ENCODE measurements at places on chromosomes 5 and 9.

DNA sequence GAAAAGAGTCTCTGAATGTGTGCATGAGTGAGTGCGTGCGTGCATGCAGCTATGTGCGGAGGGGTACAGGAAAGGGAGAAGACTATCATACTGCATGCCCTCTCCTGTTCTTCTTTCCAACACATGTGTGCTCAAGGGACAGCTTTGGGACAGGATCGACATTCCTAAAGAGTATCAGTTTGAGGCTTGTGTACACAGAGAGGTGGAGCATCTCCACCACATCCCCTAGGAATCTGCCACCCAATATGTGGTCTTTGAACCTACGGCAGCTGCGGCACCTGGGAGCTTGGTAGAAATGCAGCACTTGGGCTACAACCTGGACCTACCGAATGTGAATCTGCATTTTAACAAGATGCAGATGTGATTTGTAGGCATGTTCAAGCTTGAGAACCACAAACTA, 132.3 kb upstream of the GLRA1 start:
- no peak for DNase-seq

- no peak for DNase-seq
These were observed 229.8 kb downstream of the FANCC start for GRCh38 chr9:95087659-95088242.

GRCh38 chr5:36613771-36614656, 7.6 kb downstream of the SLC1A3 start:
- DNase-seq: no peak

GRCh38 chr9:131275332-131276093, 797 bp downstream of the FAM78A start:
- DNase-seq: no peak

DNA sequence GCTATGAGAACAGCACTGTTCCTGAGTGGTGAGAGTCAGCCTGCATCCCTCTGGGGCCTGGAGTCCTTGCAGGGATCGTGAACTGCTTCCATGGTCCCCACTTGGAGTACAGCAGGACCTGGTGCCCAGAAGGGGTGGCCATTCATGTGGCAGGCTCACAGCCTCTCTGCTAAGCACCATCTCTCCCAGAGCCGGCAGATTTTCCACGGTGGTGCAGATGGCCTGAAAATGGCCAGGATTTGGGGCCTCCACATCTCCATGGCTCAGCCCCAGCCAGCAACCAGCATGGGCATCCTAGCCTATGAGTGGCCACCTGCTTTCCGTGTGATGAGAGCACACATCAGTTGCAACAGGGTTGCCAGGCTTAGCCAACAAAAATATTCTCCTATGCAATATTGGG, 33.9 kb upstream of the SEMA4D start:
- no peak for DNase-seq

DNA sequence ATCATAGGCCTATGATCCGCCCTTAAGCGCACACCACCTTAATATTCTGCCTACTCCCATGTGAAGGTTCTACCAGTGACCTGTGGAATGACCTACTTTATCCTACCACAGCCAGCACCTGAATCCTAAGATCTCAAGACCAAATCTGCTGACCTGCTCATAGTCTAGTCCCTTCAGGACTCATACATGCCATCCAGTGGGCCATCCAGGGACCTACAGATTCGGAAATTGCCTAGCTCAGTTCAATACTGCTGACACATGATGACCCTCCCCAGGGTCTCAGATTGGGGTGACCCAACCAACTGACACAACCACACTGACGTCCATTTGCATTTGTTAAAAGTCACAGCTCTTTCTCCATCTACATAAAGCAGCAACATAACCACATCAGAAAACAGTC, 443.8 kb upstream of the ST8SIA4 start:
- DNase-seq: no peak

- DNase-seq: no peak
These were observed 420.6 kb upstream of the TYRP1 start for GRCh38 chr9:12272471-12273120.

- no peak for DNase-seq
These were observed 38.3 kb downstream of the MAP3K1 start for GRCh38 chr5:56853698-56854097.

DNA sequence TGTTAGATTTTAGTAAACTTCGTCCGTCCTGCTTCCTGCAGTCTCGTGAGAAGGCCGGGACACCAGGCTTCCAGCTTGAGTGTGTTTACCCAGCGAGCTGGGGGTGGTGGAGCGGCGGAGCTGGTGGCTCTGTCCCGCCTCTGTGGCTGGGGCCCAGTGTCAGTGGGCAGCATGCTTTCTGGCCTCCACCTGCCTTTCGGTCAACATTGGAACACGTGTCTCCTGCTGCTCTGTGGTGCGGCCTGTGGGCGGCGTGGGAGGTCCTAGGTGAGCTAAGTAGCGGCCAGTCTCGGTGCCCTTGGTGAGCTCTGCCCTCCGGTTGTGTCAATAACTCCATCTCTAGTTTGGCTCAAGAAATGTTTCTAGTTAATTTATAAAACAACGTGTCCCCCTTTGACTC, 125.9 kb downstream of the GADD45G start:
- DNase-seq: no peak
